Naive thymus-derived CD8-positive, alpha-beta T cell (primary cell): ENCODE measurements at places on chromosomes 13 and 19.

DNA sequence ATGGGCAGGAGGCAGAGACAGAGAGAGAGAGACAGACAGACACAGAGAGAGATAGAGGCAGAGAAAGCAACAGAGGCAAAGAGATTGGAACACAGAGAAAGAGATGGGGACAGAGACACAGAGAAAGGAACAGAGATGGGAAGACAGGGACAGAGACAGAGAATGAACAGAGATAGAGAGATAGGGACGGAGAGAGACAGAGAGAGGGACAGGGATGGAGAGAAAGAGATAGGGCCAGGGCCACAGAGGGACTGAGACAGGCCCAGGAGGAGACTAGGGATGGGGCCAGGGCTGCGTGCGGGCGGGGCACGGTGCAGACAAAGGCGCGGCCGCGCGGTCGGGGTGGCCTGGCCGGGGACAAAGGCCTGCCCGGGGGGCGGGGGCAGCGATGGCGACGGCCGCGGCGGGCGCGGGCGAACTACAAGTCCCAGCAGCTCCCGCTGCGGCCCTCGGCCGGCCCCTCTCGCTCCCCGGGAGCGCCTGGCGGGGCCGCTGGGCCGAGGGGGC, at the start of gene ZNF358:
TSS of gene ZNF358 (plus strand) at position 459 of the 507 bp plus-strand sequence. CDS start 3,140 bp downstream, outside the sequence.
- no peak for DNase-seq

- no peak for DNase-seq
These were observed 274.0 kb upstream of the SOX1 start for GRCh38 chr13:111792956-111793355.

GRCh38 chr13:51786425-51787265, 17.3 kb downstream of the DHRS12 start:
- no peak for DNase-seq

- DNase-seq: no peak
These were observed 8.5 kb upstream of the ZNF83 start for GRCh38 chr19:52646571-52647217.

DNA sequence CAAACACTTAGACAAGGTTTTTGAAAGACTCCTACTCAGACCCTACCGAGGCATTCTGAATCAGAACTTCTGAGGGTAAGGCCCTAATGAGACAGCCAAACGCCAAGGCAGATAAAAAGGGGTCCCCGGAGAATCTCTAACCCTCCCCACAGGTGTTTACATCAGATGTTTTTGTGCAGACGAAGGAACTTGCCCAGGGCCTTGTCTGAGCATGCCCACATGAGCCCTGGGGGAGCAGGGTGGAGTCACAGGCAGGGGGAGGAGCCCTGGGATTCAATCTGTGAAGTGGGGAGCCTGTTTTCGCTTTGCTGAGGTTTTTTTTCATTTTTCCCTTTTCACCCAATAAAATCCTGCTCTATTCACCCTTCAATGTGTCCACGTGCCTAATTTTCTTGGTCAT, 61.6 kb upstream of the MED4 start:
- DNase-seq: peak; percentile 78

GRCh38 chr13:28129911-28130693, 8.2 kb upstream of the PAN3 start:
- DNase-seq: no peak

DNA sequence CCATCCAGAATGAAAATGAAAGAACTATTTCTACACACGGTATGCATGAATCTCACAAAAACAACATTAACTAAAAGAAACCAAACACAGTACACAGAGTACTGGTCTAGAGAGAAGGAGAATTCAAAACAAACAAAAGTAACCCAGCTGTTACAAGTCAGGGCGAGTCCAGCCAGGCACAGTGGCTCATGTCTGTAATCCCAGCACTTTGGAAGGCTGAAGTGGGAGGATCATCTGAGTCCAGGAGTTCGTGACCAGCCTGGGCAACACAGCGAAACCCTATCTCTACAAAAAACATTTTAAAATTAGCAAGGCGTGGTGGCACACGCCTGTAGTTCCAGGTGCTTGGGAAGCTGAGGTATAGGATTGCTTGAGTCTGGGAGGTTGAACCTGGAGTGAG, 1.7 kb upstream of the PSMC4 start:
- no peak for DNase-seq

DNA sequence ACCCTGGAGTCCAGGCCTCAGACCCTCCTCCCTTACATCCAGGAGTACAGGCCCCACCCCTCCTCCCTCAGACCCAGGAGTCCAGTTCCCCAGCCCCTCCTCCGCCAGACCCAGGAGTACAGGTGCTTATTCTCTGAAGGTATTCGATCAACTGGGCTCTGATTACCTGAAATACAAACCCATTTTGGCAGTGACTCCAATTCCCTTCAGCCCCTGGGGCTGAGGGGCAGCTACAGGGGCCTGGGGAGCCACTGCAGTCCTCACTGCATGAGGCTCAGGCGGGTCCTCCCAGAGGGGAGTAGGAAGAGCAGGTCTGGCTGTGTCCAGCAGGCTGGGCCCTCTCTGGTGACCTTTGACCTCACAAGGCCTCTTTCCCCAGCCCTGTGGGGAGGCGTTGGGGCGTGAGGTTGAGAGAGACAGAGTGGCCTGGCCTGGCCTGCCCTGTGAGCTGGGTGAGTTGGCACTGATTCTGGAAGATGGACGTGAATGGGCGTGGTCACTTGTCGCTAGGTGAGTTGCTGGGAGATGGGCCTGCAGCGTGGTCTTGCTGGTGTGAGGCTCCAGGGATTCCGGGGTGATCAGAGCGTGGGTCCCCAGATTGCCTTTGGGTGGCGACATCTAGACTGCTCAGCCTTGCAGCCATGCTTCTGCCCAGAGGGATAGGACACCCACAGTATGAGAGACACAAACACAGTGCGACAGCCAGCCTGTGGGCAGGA, 3.1 kb downstream of the BCAT2 start:
- DNase-seq: no peak

DNA sequence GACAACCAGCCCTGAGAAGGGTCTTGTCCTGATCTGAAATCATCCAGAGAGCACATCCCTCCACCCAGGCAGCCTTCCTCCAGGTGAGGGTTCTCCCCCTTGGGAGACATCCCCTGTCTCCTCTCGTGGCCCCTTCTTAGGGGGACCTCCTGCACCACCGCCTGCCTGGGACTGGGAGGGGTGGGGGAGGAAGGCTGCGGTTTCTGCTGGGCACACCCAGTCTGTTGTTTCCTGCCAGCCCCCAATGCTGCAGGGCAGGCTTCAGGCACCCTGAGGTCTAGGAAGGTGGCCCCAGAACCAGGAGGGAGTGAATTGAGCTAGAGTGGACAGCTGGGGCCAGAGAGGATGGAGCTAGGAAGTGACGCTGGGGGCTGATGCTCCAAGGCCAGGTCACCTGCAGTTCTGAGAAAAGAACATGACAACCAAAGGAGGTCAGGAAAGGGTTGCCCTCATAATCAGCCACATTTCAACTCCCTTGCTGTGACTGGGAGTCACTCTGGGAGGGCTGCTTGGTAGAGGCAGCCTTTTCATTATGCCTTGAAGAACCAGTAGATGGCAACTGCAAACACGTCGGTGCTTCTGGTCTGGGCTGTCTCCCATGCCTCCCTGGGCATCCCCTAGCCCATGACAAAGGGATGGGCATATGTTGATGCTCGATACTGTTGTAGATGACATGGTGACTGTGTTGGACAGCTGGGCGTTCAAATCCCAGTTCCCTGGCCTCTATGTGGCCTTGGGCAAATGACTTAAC, 1.4 kb downstream of the ARHGEF18 start:
- peak; percentile 53 for DNase-seq

DNA sequence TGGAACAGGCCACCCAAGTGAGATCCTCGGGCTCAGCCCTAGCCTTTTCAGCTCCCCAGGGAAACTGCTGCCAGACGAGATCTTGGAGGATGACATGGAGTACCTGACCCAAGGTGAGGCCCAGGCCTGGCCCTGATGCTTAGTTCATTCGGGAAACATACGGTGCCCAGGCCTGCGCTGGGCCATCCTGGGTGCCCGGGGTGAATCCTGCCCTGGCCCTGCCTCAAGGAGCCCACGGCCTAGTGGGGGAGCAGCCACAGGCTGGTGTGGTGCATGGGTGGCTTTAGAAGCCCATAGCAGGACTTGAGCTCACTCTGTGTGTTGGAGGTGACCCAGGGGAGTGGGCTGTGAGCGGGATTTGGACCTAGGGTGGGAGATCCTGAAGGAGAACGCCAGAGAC, 10.1 kb downstream of the SIX5 start:
- DNase-seq: no peak

- no peak for DNase-seq
These were observed 375.4 kb downstream of the KCNRG start for GRCh38 chr13:50390503-50391248.

DNA sequence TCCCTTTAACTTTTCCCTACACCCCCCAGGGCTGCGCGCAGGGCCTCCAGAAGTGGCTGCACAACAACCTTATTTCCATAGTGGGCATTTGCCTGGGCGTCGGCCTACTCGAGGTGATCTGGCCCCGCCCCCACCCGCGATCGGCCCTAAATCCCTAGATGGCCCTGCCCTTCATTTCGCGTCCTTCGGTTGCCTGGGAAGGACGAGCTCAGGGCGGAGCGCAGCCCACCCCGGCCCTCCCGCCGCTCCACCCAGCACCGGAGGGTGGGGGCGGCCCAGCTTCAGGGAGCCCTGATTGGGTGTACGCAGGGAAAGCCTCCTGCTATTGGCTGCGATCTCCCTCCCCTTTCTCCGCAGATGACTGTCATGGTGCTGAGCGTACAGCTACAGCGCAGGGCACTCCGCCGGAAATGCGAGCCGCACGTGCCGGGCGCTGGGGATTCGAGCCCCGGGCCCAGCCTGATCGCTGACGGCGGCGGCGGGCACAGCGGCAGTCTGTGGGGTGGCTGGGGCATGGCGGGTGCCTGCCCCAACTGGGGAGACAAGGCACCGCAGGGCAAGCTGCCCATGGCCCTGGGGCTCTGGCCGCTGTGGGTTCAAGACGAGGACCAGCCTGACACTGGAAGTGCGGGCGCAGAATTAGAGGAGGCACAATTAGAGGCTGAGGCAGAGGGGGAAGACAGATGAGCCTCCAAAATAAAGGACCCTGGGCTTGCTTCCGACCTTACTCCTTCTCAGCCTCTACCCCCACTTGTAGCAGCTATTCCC, 4.3 kb downstream of the CD37 start:
- DNase-seq: no peak

DNA sequence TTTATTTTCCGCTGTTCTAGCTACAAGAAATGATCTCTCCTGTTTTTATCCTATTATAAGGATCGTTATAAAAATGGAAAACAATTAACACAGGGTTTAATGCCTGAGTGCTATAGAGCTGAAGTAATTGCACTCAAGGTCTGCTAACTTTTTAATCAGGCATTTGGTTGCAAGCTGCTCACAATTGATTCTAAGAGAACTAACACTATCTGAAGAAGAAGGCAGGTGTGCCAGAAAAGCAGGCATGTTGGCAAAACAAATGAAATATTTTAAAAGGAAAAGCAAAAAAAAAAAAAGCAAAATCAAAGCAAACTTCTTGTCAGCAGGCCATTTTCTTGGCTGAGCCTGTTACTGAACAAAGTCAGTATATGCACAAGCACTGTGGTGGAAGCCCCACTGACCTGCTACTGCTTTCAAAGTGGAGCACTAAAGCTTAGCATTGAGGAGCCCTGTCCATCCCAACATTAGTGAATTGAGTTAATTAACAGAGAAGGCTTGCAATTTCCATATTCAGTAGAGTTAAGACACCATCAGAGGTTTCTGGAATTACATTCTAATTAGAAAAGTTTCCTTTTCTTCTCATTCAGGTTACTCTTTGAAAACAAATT, 574.2 kb downstream of the PCDH9 start:
- no peak for DNase-seq

DNA sequence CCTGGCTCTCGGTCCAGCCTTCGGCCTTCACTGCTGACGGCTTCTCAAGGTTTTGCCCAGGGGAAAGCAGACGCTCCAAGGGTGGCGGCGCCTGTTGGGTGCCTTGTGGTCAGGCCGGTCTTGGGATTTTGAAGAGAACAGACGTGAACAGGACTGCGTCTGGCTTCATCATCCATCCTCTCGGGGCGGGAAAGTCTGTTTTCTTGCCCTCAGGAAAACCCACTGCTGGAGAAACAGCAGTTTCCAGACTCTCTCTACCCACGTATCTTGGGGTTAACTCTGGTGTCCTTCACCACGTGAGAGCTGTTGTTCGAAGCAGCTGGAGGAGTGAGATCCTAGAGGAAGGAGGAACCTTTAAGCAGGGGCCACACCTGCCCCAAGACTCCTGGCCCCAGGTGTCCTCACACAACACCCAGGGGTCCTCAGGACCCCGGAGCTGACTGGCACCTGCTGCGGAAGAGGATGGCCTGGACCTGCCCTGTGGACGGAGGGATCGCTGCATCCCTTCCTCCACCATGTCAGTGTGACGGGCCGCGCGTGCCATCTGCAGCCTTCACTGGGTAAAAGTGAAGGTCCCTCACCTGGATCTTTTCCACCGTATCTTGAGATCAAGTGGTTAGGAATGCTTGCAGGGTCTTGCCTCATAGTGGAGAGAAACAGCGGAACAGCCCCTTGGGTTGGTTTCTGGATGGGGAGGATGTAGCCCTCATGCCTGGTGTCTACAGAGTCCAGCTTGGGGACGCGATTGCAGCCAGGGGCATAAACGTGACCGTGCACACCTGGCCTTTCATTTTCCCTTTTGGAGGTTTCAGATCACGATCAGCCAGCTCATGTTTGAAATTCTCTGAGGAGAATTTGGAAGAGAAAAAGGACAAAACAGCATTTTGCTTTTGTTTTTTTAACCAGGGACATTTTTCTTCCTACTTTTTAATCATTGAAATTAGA, 69.5 kb upstream of the MCF2L start:
- no peak for DNase-seq

DNA sequence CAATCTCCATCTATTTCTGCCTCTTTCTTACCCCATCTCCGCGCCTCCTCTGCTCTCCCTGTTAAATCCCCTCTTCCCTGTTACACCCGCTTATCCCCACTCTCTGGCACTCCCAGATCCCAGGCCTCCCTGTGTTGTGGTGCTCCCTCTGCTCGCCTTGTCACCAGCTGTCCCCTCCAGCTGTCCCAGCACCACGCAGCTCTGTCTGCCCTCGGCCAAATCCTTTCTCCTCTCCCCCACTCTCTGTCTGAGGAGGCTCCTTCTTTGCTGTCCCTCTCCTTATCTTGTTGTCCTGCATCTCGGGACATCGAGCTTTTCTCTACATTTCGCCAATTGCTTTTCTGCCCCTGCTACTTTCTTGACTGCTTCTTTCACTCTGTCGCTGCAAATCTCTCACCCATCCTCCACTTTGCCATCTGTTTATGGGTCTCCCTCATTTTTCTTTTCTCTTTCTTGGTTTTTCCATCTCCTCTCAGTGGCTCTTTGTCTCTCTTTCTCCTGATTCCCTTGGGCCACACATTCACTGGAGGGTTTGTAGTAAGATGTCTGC, 941 bp downstream of the ZNF160 start:
- DNase-seq: peak; percentile 6

- no peak for DNase-seq
These were observed 32.1 kb downstream of the CERS1 start for GRCh38 chr19:18863843-18864362.
